Activated T-helper 1 cell treated with anti-CD3 and anti-CD28 coated beads, Interleukin-12 subunit alpha, Interleukin-12 subunit beta, Interleukin-2, Interleukin-4 antibody, amounts not matched to agents 30 ng/mL and 10 ng/mL and 1 ng/mL, durations not matched to agents 14 hours and 24 hours and 36 hours (primary cell): ENCODE measurements at places on chromosomes 6 and 20. TPM values are rescaled to one million over a fixed set of nuclear protein-coding genes. Genes with fewer than 3 reads are reported as not detected.
A peak's percentile ranks its signal among the peaks of the same experiment; 100 is the strongest.

DNA sequence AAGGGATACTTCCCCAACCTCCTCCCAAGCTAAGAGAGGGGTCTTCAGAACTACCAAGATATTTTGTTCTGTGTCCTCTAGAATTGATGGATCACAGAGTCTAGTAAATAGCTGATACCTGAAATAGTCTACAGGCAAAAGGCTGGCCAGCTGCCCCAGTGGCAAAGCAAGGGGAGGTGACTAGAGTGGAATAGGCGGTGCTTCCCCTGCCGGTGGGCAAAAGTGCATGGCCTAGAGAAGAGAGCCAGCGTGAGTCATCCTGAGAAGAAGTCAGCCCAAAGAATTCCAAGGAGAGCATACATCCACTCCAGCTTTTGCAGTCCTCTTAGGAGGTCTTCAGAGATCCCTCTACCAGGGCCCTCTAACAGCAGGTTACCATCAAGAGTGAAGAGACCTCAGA lies 14.7 kb downstream of the DPPA5 start:
- no peaks in the 10 kb centered on the region for H3K4me1 ChIP-seq
- H3K4me3 ChIP-seq, result no peak overlapping the region
- no peak overlapping the region for H3K27ac ChIP-seq
- no peaks in the 10 kb centered on the region for H3K36me3 ChIP-seq
- no peak for DNase-seq

The DCDC2 gene
- not detected in 2 replicates for total RNA-seq

The SAMD10 gene
- total RNA-seq, result 29.4 and 34.9 TPM in 2 replicates

- no peaks in the 10 kb centered on the region for H3K36me3 ChIP-seq
- peaks cover 2% of the 10 kb centered on the region for H3K27me3 ChIP-seq
- no peak overlapping the region for H3K27ac ChIP-seq
- no peak for DNase-seq
- H3K4me1 ChIP-seq, result no peaks in the 10 kb centered on the region
- no peak overlapping the region for H3K4me3 ChIP-seq
These were observed 70.9 kb downstream of the OPN5 start for GRCh38 chr6:47852727-47853126.

- H3K36me3 ChIP-seq, result peaks cover 2% of the 10 kb centered on the region
- no peak overlapping the region for H3K4me3 ChIP-seq
- H3K27me3 ChIP-seq, result no peaks in the 10 kb centered on the region
- DNase-seq, result no peak
- no peaks in the 10 kb centered on the region for H3K4me1 ChIP-seq
These were observed 308.2 kb downstream of the FARS2 start for GRCh38 chr6:5569491-5569890.

DNA sequence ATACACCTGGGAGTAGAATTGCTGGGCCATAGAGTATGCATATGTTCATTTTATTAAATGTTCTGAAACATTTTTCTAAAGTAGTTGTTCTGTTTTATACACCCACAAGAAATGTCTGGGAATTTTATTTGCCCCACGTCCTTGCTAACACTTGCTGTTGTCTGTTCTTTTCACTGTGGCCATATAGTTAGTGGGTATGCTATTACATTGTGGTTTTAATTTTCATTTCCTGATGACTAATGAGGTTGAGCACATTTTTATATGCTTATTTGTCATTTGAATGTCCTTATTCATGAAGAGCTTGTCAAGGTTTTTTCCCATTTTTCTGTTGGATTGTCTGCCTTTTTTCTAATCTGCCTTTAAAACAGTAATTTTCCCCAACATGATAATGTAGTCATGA lies 41.5 kb upstream of the TGM3 start:
- no peak overlapping the region for H3K27ac ChIP-seq
- peaks cover 14% of the 10 kb centered on the region for H3K4me1 ChIP-seq
- no peak for DNase-seq
- H3K4me3 ChIP-seq, result no peak overlapping the region
- H3K27me3 ChIP-seq, result peaks cover 7% of the 10 kb centered on the region
- no peaks in the 10 kb centered on the region for H3K36me3 ChIP-seq

DNA sequence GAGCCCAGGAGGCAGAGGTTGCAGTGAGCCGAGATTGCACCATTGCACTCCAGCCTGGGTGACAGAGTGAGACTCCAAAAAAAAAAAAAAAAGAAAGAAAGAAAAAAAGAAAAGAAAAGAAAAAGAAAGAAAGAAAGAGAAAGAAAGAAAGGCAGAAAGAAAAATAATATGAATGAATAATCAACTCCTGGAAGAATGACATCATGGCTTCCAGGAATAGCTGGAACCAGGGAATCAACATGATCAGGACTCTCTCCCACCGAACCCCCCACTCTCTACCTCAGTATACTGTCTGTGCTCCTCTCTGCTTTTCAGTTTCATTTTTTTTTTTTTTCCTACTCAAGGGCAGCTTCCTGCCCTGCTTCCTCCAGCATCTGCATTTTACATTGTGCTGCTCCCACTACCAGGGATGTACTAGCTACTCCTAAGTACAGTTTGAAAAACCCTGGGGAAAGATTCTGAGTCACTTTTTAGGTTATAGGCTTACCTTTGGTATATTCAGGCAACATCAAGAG lies 19.7 kb upstream of the MTCL3 start:
- peaks cover 5% of the 10 kb centered on the region for H3K4me1 ChIP-seq
- no peak overlapping the region for H3K4me3 ChIP-seq
- peaks cover 20% of the 10 kb centered on the region for H3K27me3 ChIP-seq
- no peaks in the 10 kb centered on the region for H3K36me3 ChIP-seq

- no peak overlapping the region for H3K27ac ChIP-seq
- H3K4me3 ChIP-seq, result no peak overlapping the region
- H3K27me3 ChIP-seq, result no peaks in the 10 kb centered on the region
- DNase-seq, result no peak
- peaks cover under 1% of the 10 kb centered on the region for H3K4me1 ChIP-seq
These were observed 192.3 kb downstream of the UTRN start for GRCh38 chr6:144477396-144477795.

- H3K36me3 ChIP-seq, result no peaks in the 10 kb centered on the region
- H3K27ac ChIP-seq, result no peak overlapping the region
- no peak overlapping the region for H3K4me3 ChIP-seq
- no peaks in the 10 kb centered on the region for H3K27me3 ChIP-seq
- H3K4me1 ChIP-seq, result no peaks in the 10 kb centered on the region
These were observed 22.7 kb downstream of the SYNDIG1 start for GRCh38 chr20:24492031-24492607.

The CRISP2 gene
- not detected in 2 replicates for total RNA-seq

The EFCAB8 gene
- total RNA-seq, result 0.05 and 0.39 TPM in 2 replicates

The FRK gene
- total RNA-seq, result 0.02 TPM in 1 of 2 replicates, not detected in the other

The TMEM151B gene
- 0.29 TPM in 1 of 2 replicates, not detected in the other for total RNA-seq

The ETV7 gene
- 0.47 and 0.88 TPM in 2 replicates for total RNA-seq

DNA sequence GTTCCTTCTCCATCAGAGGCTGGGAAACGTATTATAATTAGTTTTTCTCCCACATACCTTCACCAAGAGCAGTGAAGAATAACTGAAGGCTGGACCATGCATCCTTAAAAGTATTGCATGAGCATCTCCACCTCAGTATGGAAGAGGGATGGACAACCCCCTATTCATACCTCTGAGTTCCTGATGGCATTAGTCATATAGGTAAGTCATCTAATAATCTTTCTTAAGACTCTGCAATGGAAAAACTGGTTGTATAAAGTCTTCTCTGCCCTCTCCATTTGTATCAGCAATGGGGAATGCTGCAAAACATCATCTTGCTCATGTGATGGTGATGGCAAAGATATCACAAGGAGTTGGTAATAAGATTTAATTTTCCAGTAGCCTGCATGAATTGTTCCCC lies 24.5 kb downstream of the PGM3 start:
- no peak for DNase-seq
- no peaks in the 10 kb centered on the region for H3K4me1 ChIP-seq
- H3K4me3 ChIP-seq, result no peak overlapping the region
- no peaks in the 10 kb centered on the region for H3K27me3 ChIP-seq
- no peak overlapping the region for H3K27ac ChIP-seq
- peaks cover 35% of the 10 kb centered on the region for H3K36me3 ChIP-seq

DNA sequence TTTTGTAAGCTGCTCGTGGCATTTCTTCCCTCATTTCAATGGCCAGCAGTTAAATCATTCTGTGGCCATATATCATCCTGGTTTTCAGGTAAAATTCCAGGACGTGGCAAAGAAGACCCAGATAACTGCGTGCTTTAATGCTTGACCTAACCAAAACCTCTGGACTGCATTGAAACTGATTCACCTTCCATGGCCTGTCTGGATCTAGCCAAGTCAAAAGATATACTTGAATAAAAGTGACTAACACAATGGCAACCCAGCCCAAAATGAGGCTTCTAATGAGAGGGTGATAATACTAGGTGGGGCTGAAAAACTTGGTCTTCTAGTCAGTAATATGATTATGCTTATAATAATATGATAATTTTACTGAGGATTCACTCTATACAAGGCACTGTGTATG lies 16.5 kb upstream of the PCSK2 start:
- H3K4me1 ChIP-seq, result no peaks in the 10 kb centered on the region
- H3K36me3 ChIP-seq, result no peaks in the 10 kb centered on the region
- peaks cover 2% of the 10 kb centered on the region for H3K27me3 ChIP-seq
- no peak overlapping the region for H3K27ac ChIP-seq

DNA sequence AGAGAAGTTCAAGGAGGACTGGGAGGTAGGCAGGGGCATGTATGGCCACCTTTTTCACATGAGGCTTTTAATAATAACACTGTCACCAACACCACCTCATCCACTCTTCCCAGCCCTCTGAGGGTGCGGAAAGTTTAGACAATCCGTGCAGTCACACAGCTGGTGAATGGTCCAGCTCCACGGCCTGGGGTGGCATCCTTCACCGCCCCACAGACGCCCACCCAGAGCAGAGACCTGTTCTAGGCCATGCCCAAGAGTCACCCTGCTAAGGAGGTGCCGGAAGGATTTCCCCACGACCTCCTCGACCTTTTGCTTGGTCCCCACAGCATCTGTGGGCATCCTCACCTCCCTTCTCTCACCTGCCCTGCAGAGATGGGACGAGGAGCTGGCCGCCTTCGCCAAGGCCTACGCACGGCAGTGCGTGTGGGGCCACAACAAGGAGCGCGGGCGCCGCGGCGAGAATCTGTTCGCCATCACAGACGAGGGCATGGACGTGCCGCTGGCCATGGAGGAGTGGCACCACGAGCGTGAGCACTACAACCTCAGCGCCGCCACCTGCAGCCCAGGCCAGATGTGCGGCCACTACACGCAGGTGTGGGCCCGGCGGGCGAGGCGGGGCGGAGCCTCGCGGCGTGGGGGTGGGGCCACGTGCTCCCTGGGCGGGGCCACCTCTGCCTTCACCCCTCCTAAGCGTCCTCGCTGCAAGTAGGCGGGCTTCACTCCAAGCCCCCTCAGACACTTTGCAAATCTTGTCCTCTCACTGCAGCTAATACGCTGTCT lies 4.4 kb downstream of the PI16 start:
- H3K27ac ChIP-seq, result no peak overlapping the region
- no peak overlapping the region for H3K4me3 ChIP-seq
- H3K36me3 ChIP-seq, result no peaks in the 10 kb centered on the region
- peaks cover 2% of the 10 kb centered on the region for H3K27me3 ChIP-seq
- no peak for DNase-seq

DNA sequence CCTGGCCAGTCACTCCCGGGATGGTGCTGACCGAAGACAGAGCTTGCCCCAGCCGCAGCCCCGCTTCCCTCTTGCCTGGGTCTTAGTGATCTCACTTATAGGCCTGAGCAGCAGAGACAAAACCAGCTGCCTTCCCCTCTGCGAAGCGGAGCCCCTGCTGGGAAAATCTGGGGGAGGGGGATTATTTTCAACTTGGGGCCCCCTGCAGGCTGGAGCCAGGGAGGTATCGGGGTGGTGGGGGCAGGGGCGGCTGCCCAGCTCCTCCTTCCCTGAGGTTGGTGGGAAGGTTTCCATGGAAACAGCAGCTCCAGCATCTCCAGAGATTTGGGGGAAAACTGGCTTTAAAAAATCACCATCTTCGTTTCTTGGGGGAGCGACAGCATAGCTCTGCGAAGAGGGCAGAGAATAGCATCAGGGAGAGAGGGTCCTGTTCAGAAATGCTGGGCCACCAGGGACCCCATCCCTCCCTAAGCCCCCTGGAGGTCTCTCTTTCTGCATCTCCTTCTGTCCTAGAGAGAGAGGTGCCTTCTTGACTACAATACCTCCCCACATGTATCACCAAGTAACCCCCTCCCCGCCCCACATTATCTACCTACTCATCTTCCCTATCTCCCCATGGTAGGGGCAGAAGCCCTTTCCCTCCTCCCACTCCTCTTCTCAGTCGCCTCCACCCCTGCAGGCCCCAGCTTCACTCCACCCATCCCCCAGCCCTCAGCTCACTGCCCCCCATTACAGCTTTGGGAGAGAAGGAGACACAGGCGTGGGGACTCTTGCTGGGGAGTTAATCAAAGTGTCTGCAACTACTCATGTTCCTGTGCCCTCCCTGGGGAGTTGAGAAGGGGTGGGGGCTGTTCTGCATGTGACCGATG lies 88.4 kb upstream of the CCDC167 start:
- H3K27ac ChIP-seq, result no peak overlapping the region
- no peak overlapping the region for H3K4me3 ChIP-seq
- no peak for DNase-seq
- no peaks in the 10 kb centered on the region for H3K4me1 ChIP-seq
- H3K27me3 ChIP-seq, result no peaks in the 10 kb centered on the region

- H3K27ac ChIP-seq, result no peak overlapping the region
- H3K4me3 ChIP-seq, result no peak overlapping the region
- peaks cover 18% of the 10 kb centered on the region for H3K4me1 ChIP-seq
- H3K36me3 ChIP-seq, result no peaks in the 10 kb centered on the region
These were observed 3.3 kb downstream of the ANKRD6 start for GRCh38 chr6:89436226-89436625.

The PRSS16 gene
- 0.13 and 0.98 TPM in 2 replicates for total RNA-seq

The COL20A1 gene
- not detected in 2 replicates for total RNA-seq

GRCh38 chr6:113825781-113826180 lies 31.4 kb upstream of the MARCKS start:
- no peak overlapping the region for H3K4me3 ChIP-seq
- H3K36me3 ChIP-seq, result no peaks in the 10 kb centered on the region
- no peaks in the 10 kb centered on the region for H3K4me1 ChIP-seq

The DNAH8 gene
- total RNA-seq, result 0.03 and 0.05 TPM in 2 replicates

GRCh38 chr20:20198011-20198410 lies 145.7 kb downstream of the CFAP61 start:
- DNase-seq, result no peak
- peaks cover 9% of the 10 kb centered on the region for H3K27me3 ChIP-seq
- H3K27ac ChIP-seq, result no peak overlapping the region
- H3K4me3 ChIP-seq, result no peak overlapping the region

DNA sequence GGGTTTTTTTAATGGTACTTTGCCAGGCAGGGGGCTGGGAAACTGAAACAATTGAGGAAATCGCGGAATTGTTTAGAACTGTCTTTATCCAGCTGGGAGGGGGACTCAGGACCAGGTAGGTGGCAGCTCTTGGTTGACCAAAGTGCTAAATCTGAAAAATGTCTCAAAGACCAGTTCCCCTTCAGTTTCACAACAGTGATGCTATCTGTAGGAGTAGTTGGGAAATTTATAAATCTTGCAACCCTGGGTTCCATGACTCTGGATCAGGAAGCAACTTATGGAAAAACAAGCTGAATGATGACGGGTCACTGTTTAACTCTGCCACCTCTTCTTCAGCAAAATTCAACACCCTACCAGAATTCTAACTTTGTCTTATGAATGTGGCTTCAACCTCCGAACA lies 99.7 kb downstream of the FAM50B start:
- no peak overlapping the region for H3K4me3 ChIP-seq
- no peak overlapping the region for H3K27ac ChIP-seq
- H3K36me3 ChIP-seq, result no peaks in the 10 kb centered on the region
- H3K4me1 ChIP-seq, result no peaks in the 10 kb centered on the region
- peaks cover 28% of the 10 kb centered on the region for H3K27me3 ChIP-seq

The NNAT gene
- total RNA-seq, result 0.29 TPM in 1 of 2 replicates, not detected in the other

The COL21A1 gene
- total RNA-seq, result not detected in 2 replicates

GRCh38 chr6:37239950-37240713 lies 17.4 kb upstream of the TBC1D22B start:
- DNase-seq, result peak; percentile 49
- no peaks in the 10 kb centered on the region for H3K27me3 ChIP-seq
- peaks cover 10% of the 10 kb centered on the region for H3K36me3 ChIP-seq
- peak overlapping the region; percentile 90 for H3K27ac ChIP-seq
- peak overlapping the region; percentile 38 for H3K4me3 ChIP-seq
- H3K4me1 ChIP-seq, result peaks cover 64% of the 10 kb centered on the region

The WFDC10B gene
- total RNA-seq, result not detected in 2 replicates
